ENCODE measurements at places on chromosomes 6 and 20.

GRCh38 chr6:138991206-138991605, 3.2 kb upstream of the REPS1 start:
- DNase-seq = no peak

- no peak for DNase-seq
These were observed 733.8 kb upstream of the GJE1 start for GRCh38 chr6:141398949-141399348.

DNA sequence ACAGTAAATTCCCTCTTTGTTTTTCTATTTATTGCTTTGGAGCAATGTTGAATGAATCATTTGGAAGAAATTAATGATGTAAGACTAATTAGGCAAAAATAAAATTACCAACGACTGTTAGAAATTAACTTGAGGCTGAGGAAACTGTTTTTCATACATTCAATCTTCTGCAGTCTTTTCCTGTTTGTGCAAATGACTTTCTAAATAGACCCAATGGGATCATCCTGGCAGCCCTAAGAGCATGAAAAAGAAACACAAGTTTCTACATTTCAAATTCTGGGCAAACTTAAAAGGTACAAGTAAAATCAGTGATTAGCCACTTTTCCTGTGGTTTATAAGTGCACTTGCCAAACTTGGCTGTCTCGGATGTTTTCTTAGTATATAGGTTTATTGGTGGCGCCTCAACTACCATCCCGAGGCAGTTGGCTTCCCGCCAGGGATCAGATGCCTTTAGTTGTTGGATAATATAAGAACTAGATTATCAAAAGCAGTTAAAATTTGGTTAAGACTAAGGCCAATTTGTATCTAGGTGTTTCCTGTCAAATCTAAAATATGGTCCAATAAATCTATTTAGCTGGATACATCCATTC, 181.2 kb downstream of the ISM1 start:
- no peak for DNase-seq

- DNase-seq = peak; percentile 64
These were observed 827 bp downstream of the E2F3 start for GRCh38 chr6:20402342-20403069.

DNA sequence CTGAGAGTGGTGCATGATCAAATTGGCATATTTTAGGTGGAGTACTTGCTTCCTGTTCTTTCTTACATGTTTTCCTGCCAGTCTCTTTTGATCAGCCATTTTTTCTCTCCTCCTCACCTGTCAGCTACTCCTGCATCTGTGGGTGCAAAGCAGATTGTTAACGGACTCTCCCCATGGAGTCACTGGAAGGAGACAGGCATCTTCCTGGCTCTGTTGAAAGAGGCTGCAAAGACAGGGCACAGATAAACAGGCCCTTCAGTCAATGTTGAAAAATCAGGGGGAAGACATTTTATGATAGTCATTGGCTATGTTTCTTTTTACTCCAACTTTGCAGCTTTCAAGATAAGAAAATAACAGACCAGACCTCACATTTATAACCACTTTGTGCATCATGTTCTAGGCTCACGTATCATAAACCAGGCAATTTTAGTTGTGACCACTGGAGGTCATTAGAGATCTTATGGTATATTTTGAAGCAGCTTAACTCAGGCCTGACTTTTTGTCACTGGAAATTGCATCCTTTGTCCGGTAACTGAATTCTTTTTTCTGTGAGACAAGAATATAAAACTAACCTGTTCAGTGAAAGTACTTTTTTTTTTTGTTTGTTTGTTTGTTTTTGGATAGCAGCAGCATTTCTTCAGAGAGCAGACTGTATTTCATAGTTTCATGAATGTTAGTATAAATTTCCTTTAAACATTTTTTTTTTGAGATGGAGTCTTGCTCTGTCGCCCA, 20.1 kb downstream of the ECT2L start:
- DNase-seq = peak; percentile 76
